Nephron progenitor cell (in vitro differentiated cells): ENCODE measurements at places on chromosomes 5 and 9.
A peak's percentile ranks its signal among the peaks of the same experiment; 100 is the strongest.

- no peak for DNase-seq
- H3K4me1 ChIP-seq = peaks cover 28% of the 10 kb centered on the region
- peaks cover 97% of the 10 kb centered on the region for H3K36me3 ChIP-seq
- H3K27me3 ChIP-seq = no peaks in the 10 kb centered on the region
- H3K27ac ChIP-seq = peak overlapping the region; percentile 100
- no peak overlapping the region for H3K4me3 ChIP-seq
Measured at GRCh38 chr9:127444921-127445850, 6.0 kb downstream of the RPL12 start.

- no peak overlapping the region for H3K4me3 ChIP-seq
- no peak for DNase-seq
- no peaks in the 10 kb centered on the region for H3K27me3 ChIP-seq
- H3K36me3 ChIP-seq = peaks cover 34% of the 10 kb centered on the region
- no peak overlapping the region for H3K27ac ChIP-seq
Measured at GRCh38 chr9:137685741-137686420, 67.1 kb downstream of the EHMT1 start.

DNA sequence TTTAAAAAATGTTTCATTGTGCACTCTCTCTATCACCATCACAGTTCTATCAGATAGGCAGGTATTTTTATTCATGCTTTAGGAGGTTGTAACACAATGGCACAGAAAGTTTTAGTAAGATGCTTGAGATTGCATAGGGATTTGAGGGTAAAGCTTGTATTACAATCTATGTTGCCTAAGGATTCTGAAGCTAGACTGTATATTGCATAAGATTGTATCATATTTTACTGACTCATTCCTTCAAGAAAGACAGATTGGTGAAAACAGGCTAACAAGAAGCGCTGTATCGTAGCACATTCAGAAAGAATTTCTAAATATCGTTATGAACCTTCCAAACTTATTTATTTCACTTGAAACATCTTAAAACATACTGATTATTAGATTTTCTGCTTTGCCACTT lies 577.7 kb downstream of the EBF1 start:
- no peak overlapping the region for H3K4me3 ChIP-seq
- no peak for DNase-seq
- H3K4me1 ChIP-seq = no peaks in the 10 kb centered on the region
- no peaks in the 10 kb centered on the region for H3K36me3 ChIP-seq

DNA sequence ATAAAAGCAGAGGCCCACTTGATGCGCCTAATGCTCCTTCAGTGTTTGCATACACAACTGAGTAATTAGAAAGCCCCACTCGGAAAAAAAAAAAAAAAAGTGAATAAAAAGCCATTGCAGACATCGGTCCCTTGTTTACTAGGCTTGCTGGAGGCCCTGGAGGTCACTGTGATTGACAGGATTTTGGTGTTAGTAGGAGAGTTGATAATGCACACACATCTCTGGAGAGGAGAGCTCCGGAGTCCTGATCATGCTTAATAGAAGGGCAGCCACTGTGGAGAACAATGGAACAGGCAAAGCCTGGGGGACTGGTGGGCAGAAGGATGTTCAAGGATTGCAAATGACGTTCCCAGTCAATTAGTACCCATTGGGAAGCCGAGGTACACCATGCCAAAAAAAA lies 152.5 kb downstream of the EFNA5 start:
- peaks cover 45% of the 10 kb centered on the region for H3K4me1 ChIP-seq
- H3K27ac ChIP-seq = peak overlapping the region; percentile 71
- no peaks in the 10 kb centered on the region for H3K27me3 ChIP-seq
- H3K36me3 ChIP-seq = no peaks in the 10 kb centered on the region
- DNase-seq = no peak

DNA sequence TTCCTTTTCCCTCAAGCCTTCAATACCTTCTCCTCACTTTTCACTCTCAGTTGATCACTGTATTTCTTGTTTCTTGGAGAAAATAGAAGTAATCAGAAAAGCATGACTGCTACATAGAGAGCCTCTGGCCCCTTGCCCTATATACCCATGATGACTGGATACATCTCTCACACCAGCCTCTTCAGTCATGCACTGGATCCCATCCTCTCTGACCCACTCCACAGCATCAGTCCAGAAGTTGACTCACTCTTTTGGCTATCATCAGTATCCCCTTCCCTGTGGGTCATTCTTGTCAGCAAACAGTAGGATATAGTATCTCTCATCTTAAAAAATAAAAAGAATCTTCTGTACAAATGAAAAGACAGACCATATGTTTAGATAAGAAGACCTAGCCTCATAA lies 32.9 kb downstream of the PTCD2 start:
- peaks cover 8% of the 10 kb centered on the region for H3K4me1 ChIP-seq
- H3K4me3 ChIP-seq = no peak overlapping the region
- peak overlapping the region; percentile 87 for H3K27ac ChIP-seq
- peaks cover 31% of the 10 kb centered on the region for H3K36me3 ChIP-seq

DNA sequence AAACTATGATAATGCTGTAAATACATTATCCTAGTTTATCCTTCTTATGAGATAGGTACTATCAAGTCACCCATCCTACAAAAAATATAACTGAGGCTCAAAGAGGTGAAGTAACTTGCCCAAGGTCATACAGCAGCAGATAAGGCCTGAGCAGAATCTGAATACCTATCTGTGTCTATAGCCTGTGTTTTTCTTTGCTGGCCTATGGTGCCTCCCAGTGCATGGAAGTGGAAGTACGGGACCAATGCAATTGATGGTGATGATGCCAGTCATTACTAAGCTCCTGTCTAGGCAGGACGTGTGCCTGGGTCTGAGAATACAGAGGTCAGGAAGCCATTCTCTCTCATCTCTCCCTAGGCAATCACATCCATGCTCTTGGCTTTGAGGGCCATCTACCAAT lies 67.8 kb downstream of the FAT2 start:
- no peaks in the 10 kb centered on the region for H3K4me1 ChIP-seq
- DNase-seq = peak; percentile 27
- H3K27ac ChIP-seq = no peak overlapping the region
- H3K27me3 ChIP-seq = peaks cover 8% of the 10 kb centered on the region
- no peak overlapping the region for H3K4me3 ChIP-seq
- H3K36me3 ChIP-seq = no peaks in the 10 kb centered on the region

DNA sequence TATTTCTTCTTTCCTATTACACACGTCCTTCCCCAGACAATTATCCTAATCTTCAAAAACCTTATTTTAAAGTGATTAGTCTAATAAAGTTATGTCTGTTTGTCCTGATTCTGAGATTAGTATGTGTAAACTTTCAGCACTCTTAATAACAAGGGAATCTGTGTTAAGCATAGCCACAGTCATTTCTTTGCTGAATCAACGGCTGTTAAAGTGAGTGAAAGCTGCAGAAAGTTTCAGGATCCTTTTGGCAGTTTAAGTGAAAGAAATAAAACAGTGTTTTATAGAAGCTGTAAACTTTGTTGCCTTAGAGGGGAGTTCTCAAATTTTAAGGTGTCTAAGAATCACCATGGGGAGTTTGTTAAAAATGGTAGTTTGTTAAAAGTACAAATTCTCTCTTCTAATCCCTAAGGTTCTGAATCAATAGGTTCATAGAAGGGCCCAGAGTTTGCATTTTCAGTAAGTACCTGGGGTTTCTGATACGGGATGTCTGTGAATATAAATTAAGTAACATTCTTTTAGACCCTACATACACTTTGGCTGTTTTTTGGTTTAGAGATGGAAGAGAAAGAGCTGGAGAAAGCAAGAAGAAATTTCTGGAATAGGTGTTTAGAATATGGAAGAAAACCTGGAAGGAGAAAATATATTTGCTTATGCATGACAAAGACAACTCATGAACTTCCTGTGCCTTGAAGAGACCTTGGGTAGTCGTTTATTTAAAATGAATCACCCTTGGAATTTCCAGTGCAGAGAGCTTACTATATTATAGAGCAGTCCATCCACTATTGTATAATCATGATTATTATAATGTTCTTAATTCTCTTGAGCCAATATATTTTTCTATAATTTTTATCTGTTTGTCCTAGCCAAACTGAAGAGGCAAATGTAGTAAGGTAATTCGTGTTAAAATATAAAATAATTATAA lies 45.7 kb downstream of the SCAMP1 start:
- peaks cover 22% of the 10 kb centered on the region for H3K4me1 ChIP-seq
- peaks cover 70% of the 10 kb centered on the region for H3K36me3 ChIP-seq
- no peak for DNase-seq

- peaks cover 6% of the 10 kb centered on the region for H3K27me3 ChIP-seq
- peak overlapping the region; percentile 33 for H3K4me3 ChIP-seq
- peaks cover 69% of the 10 kb centered on the region for H3K4me1 ChIP-seq
- peak overlapping the region; percentile 99 for H3K27ac ChIP-seq
- peak; percentile 38 for DNase-seq
- H3K36me3 ChIP-seq = no peaks in the 10 kb centered on the region
Measured at GRCh38 chr5:151699071-151699901, 12.6 kb upstream of the SPARC start.

- peaks cover 4% of the 10 kb centered on the region for H3K36me3 ChIP-seq
- no peaks in the 10 kb centered on the region for H3K27me3 ChIP-seq
- no peak for DNase-seq
- H3K4me3 ChIP-seq = no peak overlapping the region
Measured at GRCh38 chr9:76438841-76439588, 20.0 kb upstream of the GCNT1 start.

GRCh38 chr9:115548609-115549260 lies 430.8 kb upstream of the TNC start:
- H3K27me3 ChIP-seq = peaks cover 4% of the 10 kb centered on the region
- H3K27ac ChIP-seq = no peak overlapping the region
- no peak for DNase-seq
- no peak overlapping the region for H3K4me3 ChIP-seq

- H3K4me1 ChIP-seq = peaks cover 31% of the 10 kb centered on the region
- no peak overlapping the region for H3K4me3 ChIP-seq
- peaks cover 10% of the 10 kb centered on the region for H3K27me3 ChIP-seq
- H3K27ac ChIP-seq = no peak overlapping the region
- no peak for DNase-seq
- H3K36me3 ChIP-seq = peaks cover 5% of the 10 kb centered on the region
Measured at GRCh38 chr9:127912882-127913281, 4.0 kb downstream of the ST6GALNAC4 start.

- DNase-seq = peak; percentile 60
- peaks cover 70% of the 10 kb centered on the region for H3K27me3 ChIP-seq
- peak within 1 kb of the TSS; percentile 91 for H3K4me3 ChIP-seq
- peaks cover 28% of the 10 kb centered on the region for H3K4me1 ChIP-seq
Measured at GRCh38 chr5:175657593-175658271, at the start of gene HRH2. HRH2 (plus strand) TSS chr5:175658071; CDS start chr5:175683234, 25,163 bp downstream.

DNA sequence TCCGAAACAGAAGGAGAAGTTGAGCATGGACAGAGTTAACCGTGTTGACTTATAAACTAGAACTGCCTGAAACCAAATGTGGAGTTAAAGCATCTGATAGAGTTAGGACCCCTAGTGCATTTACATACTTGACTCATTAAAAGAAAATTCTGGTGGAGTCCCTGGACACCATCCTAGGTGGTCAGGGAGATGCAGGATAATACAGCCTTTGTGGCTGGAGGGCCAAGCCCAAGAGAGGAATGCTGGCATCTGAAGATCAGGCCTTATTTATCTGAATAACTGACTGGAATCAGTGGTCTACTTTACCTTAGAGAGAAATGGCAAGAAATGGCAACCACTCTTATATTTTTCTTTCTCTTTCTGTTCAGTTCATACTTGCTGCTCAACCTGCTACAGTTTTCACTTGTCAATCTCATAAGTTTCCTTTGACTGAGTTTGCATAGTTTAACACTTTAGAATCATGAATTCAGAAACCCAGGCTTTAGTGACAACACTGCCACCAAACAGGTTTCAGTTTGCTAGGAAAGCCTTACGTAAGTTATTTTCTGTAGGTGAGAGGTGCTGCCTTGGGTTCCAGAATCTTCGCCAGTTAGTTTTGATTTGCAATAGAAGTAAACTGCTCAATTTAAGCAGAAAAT lies 10.2 kb downstream of the CMYA5 start:
- H3K4me1 ChIP-seq = peaks cover 25% of the 10 kb centered on the region
- H3K27me3 ChIP-seq = peaks cover 7% of the 10 kb centered on the region
- no peak for DNase-seq
- peak overlapping the region; percentile 36 for H3K27ac ChIP-seq

GRCh38 chr5:35145012-35145411 lies 85.3 kb downstream of the PRLR start:
- DNase-seq = no peak
- no peak overlapping the region for H3K27ac ChIP-seq
- peaks cover 4% of the 10 kb centered on the region for H3K36me3 ChIP-seq
- H3K4me1 ChIP-seq = no peaks in the 10 kb centered on the region
- peaks cover 8% of the 10 kb centered on the region for H3K27me3 ChIP-seq
- H3K4me3 ChIP-seq = no peak overlapping the region

DNA sequence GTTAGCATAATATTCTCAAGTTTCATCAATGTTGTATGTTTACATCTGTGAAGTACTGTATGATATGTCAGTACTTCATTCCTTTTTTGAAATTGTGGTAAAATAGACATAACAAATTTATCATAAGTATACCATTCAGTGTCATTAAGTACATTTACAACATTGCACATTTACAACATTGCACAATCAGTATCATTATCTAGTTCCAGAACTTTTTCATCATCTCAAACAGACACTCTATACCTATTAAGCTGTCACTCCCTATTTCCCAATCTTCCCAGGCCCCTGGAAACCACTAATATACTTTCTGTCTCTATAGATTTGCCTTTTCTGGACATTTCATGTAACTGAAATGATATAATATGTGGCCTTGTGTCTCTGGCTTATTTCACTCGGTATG lies 75.1 kb upstream of the ATG10 start:
- H3K4me1 ChIP-seq = no peaks in the 10 kb centered on the region
- H3K27ac ChIP-seq = peak overlapping the region; percentile 17
- no peak for DNase-seq
- no peak overlapping the region for H3K4me3 ChIP-seq

GRCh38 chr5:102277144-102277543 lies 18.9 kb downstream of the SLCO4C1 start:
- no peak overlapping the region for H3K4me3 ChIP-seq
- H3K27ac ChIP-seq = no peak overlapping the region
- H3K4me1 ChIP-seq = no peaks in the 10 kb centered on the region
- no peak for DNase-seq
- no peaks in the 10 kb centered on the region for H3K36me3 ChIP-seq

DNA sequence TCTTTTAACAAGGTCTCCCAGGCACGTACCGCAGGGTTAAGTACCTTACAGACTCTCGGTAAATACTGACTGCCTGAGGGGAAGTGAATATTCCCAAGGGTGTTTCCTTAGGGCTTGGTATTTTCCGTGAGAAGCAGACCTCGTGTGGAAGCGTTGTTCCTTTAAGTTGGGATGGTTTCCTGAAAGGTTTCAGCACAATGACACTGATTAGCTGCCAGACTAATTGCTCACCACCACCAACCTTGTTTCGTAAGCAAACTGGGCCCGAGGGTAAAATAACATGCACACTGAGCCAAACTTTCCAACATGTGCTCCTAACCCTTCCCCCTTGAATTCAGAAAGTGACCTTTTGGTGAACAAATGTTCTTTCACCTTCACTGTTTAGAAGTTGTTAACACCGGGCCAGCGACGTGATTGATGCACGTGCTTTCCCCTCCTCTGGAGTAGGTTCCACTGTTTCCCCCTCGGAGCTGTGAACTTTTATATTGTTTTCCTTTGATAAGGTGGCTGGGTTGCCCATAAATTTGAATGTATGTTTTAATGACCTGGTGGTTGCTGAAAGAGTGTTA lies 128.1 kb upstream of the RPS23 start:
- DNase-seq = peak; percentile 24
- peaks cover 33% of the 10 kb centered on the region for H3K36me3 ChIP-seq
- peaks cover 6% of the 10 kb centered on the region for H3K27me3 ChIP-seq
- no peak overlapping the region for H3K4me3 ChIP-seq
- peak overlapping the region; percentile 91 for H3K27ac ChIP-seq
- H3K4me1 ChIP-seq = peaks cover 30% of the 10 kb centered on the region
